Stimulated activated CD4-positive, alpha-beta T cell treated with anti-CD3 and anti-CD28 coated beads, Interleukin-12 subunit alpha, Interleukin-12 subunit beta, amount 100 ng/mL, for 4 hours (primary cell): ENCODE measurements at places on chromosomes 5 and 9.

DNA sequence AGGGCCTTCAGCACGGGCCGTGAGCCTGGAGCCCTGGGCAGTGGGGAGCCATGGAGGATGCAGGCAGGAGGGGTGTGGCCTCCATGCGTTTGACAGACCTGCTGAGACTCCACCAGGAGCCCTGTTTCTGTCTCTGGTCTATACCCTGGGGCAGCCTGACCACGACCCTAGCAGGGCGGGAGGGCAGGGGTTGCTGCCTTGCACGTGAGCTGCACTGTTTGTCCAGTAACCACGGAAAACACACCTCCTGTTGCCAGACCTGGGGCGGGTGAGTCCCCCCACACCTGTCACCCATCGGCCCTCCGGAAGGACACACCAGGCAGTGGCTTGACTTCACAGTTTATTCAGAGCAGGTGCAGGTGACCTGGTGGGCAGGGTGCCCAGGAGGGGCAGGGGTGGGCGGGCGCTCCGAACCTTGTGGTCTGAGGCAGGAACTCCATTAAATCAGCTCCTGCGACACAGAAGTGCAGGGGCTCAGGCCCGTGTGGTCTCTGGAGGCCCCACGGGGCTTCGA is 3.9 kb downstream of the LCN8 start:
- no peak for DNase-seq

DNA sequence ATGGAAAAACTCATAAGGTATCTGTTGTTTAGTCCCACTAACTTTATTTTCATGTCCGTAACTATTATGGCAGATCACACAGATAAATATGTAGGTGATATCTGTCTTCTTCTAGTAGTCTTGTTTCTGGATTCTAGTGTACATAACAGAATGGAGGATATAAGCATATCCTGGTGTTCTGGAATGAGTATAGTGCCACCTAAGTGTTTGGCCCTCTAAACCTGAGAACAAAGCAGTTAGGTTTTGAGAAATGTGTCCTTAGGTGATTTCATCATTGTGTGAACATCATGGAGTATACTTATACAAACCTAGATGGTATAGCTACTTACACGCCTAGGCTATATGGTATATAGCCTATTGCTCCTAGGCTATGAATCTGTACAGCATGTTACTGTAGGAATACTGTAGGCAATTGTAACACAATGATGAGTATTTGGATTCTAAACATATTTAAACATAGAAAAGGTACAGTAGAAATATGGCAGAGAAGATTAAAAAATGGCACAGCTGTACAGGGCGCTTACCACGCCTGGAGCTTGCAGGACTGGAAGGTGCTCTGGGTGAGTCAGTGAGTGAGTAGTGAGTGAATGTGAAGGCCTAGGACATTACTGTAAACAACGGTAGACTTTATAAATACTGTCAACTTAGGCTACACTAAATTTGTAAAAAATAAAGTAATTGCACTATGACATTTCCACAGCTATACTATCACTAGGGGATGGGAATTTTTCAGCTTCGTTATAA is 150.3 kb upstream of the SLC24A2 start:
- no peak for DNase-seq

DNA sequence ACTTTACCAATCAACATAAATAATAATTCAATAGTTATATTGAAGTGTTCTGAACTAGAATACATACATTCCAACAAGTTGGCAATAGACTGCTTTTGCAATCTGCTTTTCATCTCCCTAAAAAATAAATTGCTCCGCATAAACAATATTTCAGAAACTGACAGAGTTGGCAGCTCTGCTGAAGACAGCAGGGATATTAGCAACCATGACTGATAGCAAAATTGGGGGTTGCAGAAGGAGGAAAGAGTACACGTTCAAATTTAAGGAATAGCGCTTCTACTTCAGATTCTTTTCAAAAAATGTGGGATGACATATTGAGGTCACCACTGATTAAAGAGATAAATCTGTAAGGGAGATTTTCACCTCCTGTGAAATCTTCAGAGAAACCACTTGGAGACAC is 521.2 kb downstream of the DTWD2 start:
- DNase-seq: no peak

GRCh38 chr5:127838661-127839060 is 135.5 kb downstream of the CCDC192 start:
- no peak for DNase-seq
